Fibroblast of skin of abdomen (primary cell): ENCODE measurements at places on chromosomes 6 and 20.
A peak's percentile ranks its signal among the peaks of the same experiment; 100 is the strongest.

DNA sequence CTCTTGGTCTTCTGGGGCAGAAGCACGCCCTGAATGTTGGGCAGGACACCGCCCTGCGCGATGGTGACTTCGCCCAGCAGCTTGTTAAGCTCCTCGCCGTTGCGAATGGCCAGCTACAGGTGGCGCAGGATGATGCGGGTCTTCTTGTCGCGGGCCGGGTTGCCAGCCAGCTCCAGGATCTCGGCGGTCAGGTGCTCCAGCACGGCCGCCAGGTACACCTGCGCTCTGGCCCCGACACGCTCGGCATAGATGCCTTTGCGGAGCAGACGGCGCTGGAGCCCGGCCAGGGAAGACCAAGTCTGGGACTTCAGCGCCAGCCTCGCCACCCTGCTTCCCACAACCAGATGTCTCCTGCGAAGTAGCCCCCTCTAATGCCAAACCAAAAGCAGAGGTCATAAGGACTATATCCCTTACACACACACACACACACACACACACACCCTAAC lies 8.0 kb upstream of the SLC17A3 start:
- no peak for DNase-seq

DNA sequence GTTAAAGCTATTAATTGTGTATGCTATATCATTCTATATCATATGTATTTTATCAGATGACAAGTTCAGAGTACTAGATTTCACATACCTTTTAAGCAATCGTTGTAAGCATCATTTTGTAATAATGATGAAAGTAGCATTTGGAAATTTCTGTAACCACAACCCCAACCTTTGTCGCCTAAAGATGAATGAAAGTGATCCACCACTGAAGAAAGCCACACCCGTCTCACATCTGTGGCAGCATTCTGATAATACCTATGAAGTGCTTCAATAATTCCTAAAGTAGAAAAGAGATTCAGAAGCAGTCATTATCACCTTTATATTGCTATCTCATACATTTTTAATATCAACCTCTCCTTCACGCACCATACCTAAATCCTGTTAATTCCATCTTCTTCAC lies 16.6 kb downstream of the ZUP1 start:
- DNase-seq, result no peak

DNA sequence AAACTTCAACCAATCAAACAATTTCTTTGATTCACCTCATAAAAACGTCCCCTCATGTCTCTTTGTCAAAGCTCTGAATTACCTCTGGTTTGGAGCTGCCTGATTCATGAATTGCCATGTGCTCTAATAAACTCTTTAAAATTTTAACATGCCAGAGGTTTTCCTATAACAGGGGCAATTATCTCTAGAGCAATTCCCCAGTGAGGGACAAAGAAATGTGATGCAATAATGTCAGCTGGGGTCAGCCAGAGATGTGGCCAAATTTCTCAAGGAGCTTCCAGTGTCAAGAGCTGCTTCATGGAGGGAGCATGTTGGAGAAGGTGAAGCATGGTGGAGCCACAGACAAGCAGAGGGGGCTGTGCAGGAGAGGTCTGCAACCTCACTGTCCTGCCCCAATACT lies 38.7 kb upstream of the RFPL4B start:
- no peak for DNase-seq

DNA sequence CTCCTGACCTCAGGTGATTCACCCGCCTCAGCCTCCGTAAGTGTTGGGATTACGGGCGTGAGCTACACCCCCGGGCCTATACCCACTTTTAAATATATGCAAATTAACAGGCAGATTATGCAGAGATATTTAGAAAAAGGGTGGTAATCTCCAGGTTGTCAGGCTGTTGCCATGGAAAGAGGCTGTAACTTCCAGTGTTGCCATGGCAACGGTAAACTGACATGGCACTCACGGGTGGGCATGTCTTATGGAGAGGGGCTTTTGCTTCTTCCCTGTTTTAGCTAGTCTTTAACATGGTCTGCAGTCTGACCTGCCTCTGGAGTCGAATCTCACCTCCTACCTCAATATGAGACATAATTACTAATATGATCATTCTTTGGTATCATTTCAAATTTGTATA lies 44.9 kb downstream of the ZNF334 start:
- DNase-seq, result no peak

DNA sequence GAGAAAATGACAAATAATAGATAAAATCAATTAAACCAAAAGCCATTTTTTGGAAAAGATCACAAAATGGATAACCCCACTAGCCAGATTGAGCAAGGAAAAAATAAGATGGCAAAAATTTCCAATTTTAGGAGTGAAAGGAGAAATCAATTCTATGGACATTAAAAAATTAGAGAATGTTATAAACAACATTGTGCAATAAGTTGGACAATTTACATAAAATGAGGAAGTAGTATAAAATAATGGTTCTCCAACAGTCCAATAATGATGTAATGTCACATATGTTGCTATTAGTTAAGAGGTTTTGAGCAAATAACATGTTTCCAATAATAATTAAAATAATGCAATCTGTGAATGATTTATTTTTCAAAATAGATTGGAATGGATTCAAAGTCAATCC lies 3.1 kb upstream of the SNAP91 start:
- no peak for DNase-seq

DNA sequence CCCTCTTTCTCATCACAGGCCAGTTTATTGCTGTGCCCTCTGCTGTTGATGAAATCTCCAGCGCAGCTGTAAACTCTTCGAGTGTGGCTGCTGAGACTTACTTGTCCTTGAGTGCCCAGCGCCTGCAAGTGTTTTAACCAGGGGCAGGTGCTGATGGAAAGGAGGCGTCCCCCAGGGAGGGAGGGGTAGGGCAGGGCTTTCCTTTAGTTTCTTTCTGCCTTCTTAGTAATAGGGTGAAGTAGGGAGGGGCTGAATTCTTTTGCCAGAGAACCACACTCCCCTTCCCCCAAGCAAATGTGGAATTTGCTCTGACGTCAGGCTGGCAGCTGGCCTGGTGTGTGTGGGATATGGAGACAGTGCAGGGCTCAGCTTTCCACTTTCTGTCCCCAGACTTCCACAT lies 61.2 kb downstream of the IGF2R start:
- peak; percentile 96 for DNase-seq

- DNase-seq, result no peak
Measured at GRCh38 chr20:41379551-41379950, 12.9 kb upstream of the EMILIN3 start.

DNA sequence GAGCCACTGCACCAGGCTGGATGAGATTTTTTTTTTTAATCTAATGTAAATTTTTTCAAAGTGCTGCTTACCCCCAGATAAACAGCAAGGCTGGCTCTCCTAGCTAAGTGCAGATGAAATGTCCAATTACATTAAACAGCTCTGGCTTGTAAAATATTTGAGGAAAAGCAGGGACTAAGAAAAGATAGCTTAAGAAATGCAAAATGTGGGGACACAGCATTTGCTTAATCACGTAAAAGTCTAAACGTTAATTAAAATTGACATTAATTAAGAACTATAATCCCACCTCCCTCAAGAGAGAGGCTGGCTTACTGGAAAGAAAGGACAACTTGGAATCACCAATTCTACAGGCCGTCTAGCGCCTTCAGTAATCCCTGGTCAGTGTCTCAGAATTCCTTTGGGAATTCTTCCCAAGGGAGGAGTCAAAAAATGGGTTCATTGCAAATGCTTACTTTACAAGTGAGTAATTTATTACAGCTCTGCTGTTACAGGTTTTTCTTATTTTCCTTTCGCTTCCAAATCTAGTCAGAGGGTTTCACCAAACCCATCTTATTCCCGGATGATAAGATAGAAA lies 13.6 kb upstream of the MARCKS start:
- DNase-seq, result no peak

DNA sequence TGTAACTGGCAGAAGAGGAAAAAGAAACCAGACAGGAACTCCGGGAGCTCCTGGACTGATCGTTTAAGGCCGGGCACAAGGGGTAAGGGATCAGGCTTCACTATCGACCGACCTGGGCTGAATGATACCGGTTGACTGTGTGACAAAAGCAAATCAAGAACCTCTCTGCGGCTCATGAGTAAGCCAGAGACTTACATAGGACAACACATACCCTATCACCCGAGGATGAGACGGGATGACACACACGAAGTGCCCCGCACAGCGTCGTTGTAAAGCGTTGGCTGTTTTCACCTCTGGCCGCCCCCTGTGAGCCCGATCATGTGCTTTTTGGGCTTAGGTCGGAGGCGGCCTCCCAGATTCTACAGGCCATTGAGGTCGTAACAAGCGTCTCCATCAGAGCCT lies 695 bp upstream of the TGIF2 start:
- peak; percentile 24 for DNase-seq

DNA sequence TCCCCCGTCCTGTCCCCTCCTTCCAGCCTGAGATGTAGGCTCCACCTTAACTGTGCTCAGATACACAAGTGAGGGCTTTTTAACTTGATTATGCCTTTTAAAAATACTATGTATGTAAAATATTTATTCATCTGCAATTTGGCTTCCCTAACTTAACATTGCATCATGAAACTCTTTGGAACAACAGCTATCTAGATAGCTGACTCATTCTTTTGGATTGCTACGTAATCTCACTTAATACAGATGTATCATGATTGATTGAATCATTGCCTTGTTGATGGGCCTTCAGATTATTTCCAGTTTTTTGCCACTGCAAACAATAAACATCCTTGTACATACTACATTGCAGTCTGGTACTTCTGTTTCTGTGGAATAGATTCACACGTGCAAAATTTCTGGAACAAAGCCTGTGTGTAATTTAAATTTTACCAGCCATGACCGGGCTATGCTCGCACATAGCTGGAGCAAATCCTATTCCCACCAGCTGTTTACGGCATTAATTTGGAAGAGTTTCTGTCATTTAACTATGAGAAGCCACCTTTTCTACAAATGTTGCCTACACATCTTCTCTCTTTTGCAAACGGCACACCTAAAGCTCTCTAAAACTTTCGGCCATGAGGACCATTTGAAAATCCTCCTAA lies 6.5 kb downstream of the PRND start:
- peak; percentile 42 for DNase-seq

GRCh38 chr6:137417396-137417795 lies 76.8 kb downstream of the OLIG3 start:
- DNase-seq, result peak; percentile 29

DNA sequence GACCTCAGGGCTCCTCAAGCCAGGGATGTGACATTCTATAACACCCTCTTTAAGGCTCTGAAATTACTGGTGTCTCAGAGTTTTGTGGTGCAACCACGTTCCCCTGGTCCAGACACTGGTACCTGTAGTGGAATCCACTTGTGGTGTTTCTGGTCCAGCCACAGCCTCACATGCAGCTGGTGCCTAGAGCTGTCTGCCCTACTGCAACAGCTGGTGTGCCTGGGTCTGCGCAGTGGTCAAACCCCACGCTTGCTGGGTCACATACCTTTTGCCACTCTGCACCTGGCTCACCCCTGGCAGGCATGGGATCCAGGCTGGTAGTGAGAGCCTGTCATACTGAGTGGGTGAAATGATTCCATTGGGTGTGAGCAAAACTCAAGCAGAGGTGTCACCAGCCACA lies 1230.2 kb upstream of the EYS start:
- DNase-seq, result no peak
